ENCODE measurements at places on chromosomes 1 and 21.

DNA sequence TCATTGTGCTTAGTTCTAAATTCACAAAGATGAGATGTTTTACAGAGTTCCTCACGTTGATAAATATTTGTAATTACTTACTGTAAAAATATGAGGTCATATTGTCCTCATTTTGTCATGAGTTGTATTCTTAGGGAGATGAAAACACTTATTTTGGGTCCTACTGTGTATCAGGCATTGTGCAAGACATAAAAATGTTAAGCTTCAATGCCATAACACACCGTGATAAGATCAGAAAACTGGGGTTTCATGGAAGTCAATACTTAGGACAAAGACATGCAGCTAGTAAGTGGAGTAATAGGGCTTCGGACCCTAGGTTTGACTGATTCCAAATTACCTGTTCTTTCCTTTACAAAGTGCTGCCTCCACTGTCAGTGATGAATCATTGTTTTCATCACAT is 720.7 kb upstream of the ZP4 start:
- no peak for DNase-seq

DNA sequence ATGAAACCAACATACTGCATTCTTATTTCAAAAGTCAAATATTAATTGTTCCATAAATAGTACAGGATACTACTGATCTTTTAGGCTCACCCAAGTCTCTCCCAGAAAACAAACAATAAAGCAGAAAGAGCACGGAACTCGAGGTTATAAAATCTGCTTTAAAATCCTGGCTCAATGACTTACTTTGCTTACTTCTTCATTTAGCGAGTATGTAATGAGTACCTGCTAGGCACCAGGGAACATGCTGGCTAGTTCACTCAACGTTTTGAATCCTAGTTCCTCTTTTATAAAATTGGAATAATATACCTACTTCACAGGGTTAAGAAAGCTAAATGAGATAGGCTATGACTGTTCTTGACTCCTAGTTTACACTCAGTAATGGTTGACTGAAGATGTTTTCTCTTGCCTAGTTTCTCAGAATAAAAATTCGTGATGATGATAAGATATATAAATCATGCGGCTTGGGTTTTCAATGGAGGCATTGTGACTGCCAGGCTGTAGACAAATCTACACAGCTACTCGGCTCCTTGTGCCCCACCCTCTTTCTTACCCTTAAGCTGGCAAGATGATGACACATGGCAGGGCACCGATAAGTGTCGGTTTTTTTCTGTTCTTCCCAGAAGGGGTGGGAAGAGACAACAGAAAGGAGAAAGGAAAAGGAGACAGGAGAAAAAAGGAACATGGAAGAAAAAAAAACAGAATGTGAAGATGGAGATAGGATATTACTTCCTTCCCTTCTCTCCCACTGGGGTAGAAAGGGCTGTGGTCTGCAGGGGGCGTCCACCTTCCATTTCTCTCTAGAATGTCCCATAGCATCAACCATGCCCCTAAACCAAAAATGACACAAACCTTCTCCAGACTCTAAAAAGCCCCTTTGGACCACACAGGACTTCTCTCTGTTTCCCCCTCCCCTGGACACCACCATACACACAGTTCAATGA is 507.1 kb downstream of the SMYD3 start:
- no peak for DNase-seq

GRCh38 chr1:179951383-179952144 is 3.0 kb upstream of the CEP350 start:
- DNase-seq = no peak

DNA sequence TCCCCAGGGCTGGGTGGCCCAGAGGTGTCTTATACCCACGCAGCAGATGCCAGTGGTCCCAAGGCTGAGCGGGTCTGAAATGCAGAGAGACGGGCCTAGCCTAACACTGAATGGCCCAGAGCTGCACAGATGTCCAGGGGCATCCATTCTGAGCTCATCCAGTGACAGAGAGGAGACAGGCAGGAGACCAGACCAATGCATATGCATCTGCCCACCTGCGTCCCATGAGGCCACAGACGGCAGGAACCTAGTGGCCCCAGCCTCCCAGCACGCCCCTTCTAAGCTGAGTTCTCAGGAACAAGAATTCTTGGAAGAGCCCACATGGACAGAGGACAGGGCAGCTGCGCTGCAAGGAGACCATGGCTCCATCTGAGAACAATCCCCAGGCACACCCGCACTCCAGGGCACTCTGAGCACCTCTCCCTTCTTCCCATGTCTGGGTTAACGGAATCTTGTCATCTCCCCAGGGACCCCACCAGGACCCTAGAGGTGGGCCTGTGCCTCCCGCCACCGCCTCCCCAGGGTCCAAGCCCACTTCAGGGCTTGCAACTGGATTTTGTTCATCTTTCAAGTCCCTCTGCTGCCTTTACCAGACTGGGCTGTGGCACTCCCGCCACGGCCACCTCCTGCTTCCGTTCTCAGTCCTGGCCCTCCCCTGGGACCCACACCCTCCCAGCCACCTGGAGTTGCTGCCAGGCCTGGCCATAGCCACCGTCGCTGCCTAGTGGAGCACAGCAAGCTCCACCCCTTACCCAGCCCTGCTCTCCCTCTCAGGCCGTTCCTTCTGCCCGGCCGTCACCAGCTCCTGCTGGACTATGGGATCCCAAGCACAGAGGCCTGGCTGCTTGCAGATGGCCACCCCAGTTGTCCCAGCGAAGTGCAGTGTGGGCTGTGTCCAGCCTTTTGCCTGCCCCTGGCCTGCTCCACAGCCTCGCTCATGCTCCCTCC is 3.3 kb downstream of the WNT3A start:
- no peak for DNase-seq

DNA sequence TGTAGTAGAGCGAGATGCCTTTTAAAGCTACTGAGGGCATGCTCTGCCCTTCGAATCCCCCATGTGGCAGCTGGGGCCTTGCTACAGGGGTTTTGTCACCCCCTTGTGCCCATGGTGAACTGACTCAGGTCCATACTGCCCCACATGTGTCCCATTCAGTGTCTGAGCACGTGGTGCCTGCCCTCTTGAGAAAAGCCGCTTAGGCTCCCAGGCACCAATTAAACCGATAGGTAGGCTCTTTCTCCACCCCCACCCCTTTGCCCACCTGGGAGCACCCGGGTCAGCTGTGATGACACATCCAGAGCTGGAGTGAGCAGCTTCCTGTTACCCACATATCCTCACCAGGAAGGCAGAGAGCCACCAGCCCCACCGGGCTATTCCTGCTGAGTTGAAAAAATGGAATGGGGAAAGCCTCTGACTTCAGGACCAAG is 30.5 kb downstream of the TMCC2 start:
- no peak for DNase-seq

DNA sequence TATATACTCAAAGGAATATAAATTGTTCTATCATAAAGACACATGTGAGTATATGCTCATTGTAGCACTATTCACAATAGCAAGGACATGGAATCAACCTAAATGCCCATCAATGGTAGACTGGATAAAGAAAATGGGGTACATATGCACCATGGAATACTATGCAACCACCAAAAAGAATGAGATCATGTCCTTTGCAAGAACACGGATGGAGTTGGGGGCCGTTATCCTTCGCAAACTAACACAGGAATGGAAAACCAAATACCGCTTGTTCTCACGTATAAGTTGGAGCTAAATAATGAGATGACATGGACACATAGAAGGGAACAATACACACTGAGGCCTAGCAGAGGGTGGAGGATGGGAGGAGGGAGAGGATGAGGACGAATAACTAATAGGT is 16.0 kb upstream of the SGIP1 start:
- no peak for DNase-seq

DNA sequence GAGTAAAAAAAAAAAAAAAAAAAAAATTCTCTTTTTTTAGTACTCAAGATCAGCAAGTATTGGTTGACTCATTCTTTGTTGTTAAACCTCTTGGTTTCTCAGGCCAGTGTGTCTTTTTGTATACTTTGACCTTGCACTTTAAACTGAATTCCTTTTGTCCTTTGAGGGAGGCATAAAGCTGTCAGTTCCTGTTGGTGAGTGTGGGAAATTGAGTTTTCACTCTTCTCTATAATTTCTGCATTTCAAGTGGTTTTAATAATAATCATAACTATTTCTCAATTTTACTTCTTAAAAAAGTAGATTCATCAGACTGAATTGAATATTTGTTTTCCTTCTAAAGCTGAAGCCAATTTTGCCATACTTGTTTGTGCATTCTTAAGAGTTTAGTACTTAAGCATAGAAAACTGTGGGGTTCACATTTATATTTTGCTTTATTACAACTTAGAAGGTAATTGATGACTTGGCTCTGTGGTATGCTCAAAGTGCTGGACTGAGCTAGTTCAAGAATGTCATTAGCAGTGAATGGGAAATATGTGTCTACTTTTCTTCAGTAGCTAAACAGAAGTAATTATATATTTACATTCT is 43.4 kb downstream of the ITSN1 start:
- DNase-seq = no peak

DNA sequence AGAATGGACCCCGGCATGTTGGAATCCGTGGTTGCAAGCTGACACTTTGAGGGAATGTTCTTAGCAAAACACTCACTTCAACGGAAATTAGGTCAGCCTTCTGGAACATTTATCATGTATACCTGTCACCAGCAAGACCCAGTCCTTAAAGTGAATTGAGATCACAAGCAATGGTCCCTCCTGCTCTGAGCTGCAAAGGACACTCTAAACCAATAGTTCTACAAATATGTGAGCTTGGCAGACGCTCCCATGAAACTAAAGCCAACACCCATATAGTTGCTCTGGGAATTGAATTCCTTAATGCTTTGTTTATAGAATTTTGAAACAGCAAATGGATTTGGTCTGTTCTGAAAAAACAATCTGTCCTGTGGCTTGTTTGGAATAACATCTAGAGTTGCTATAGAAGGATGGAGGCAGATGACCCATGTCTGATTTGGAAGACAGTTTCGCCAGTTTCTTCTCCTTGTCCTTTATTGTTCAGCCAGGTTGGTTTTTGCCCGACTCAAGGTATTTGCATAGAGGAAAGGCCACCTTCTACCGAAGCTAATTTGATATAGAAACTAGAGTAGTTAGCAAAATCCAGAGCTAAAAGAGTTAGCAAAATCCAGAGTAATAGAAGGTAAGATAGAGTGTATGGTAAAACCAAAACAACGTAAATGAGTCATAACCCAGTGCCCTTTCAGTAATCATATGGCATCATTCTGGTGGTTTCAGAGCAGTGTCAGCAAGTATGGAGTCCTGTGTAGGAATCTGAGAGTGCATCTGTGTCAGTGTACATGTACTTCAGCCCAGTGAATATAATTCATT is 236.2 kb downstream of the NFIA start:
- no peak for DNase-seq

DNA sequence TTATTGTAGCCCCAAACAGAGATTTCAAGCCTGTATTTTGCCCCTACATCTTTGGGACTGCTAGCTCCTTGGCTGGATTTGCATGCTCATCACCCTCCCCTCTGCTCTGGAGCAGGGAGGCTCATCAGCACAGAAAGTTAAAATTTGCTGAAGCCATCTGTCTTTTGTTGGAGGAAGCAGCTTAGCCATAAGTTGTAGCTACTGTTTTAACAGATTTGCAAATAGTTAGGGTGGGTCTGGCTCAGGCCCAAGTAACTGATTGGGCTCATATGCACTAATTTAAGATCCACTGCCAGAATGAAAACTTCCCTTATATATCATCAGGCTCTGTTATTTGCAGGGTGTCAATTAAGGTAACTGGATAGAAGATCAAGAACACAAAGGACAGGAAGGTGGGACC is 307.0 kb downstream of the ZP4 start:
- DNase-seq = no peak
